ENCODE measurements at places on chromosomes 6 and 20.
A peak's percentile ranks its signal among the peaks of the same experiment; 100 is the strongest.

DNA sequence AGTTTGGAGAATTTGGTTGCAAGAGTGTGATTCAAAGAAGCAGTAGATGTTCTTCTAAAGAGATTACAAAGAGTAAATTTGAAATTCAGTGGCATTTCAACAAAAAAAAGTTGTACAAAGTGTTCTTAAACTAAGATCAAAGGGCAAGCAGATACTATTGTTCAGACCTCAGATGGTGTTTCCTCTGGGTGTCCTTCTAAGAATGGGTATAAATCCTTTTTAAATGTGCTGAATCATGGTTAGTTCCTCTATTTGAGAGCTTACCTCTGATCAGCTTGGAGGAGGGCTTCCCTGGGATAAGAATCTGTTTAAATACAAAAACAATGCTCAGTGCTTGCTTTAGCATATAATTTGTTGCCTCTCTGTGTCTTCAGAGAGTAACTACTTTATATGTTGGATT, 6.3 kb downstream of the BMP6 start:
- no peak for DNase-seq

DNA sequence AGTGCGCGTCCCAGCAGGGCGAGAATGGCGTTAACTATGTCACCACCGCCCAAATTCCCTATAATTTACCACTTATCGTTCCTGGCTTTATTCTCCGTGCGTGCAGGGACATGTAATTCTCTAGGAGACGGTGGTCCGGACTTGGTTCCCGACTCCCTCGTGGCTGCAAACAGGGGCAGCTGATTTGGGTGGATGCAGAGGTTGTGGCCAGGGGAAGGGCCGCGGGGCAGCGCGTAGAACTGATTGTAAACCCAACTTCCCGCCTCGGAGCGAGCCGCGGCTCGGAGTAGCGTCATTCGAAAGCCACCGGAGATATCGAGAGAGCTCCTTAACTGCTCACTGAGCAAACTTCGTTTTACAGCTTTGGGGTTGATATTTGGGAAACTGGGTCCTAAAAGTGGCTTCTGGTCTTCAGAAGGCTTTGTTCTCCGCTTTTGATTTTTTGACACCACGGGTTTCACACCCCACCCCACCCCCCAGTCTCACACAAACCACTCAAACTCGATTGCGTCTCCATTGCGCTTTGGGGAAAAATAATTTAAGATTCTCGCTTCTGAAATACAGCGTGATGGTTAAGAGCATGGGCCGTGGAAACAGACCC, 17.5 kb upstream of the ZSCAN9 start:
- DNase-seq, result peak; percentile 42

DNA sequence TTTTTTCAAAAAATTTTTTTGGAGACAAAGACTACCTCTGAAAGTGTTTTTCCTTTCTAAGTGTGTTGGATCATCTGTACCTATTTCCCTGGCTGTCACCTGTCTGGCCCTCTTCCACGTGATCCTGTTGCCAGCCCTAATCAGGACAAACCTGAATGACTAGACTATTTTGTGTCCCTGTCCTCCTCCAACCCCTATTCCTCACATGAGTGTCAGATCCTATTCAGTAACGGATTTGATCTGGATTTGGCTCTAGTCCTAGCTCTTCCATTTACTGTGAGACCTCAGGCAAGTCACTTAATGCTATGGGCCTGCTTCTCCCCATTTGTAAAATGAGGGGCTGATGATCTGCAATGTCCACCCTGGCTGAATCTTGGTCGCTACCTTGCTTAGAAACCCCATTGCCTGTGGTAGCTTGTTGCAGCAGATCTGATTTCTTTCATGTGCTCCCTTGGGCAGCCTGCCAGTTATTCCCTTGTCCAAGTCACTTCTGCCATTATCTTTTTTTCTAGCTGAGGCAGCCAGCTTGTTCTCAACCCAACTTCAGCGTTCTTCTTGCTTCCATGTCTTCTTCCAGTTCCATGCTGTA, 4.8 kb downstream of the PHF20 start:
- DNase-seq, result peak; percentile 42

DNA sequence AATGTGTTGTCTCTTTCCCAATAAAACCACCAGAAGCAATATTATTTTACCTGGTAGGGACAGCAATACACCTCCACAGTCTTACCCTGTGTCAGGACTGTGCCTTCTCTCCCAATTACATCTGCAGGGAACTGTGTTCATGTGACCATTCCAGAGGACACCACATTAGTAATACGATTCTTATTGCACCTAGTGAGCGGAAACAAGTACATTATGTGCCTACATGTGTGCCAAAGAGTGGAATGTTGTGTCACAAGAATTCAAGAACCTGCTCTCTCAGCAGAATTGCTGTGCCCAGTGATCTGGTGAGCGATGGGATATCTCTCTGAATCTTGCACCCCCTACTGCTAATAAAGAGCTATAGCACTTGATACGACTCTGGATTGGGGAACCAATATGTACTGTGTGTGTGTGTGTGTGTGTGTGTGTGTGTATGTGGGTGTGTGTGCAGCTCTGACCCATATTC, 57.4 kb upstream of the FOXC1 start:
- DNase-seq, result no peak

DNA sequence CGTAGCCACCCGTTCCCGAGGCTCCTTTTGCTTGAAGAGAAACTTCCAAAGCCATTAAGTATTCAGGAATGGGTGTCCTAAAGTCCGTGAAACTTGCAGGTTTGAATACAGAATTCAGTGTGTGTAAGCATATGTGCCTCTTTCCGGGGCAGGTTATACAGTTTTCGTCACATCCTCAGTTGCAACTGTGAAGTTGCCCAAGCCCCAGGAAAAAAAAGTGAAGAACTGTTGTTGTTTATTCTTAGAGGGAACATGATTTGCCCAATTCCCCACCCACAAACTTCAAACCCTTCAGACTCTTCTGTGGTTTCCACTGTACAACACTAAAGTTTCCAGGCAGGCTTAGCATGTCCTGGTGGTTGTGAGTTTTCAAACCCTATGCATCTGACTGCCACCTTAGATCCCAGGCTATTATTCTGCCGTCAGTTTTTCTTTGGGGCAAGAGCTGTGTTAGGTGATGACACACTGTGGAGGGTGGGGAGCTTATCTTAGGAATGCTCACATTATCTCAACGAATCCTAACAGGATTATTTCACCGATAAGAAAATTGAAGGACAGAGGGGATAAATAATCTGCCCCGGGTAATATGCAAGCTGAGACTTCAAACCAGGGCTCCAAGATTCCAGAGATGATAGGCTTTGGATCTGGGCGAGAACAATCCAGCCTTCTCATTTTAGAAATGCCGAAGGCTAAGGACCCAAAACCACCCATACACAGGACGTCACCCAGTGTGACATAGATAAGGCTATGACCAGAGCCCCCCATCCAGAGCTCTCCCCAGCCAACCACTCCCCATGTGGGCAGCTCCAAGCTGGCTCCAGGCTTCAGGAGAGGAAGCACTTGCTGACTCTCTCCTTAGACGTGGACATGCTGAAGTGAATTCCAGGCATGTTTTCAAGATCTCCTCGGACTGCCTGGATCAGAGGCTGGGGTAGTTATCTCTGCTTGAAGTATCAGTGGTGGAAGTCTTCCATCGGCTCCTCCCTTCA, 81.7 kb upstream of the AFDN start:
- no peak for DNase-seq

DNA sequence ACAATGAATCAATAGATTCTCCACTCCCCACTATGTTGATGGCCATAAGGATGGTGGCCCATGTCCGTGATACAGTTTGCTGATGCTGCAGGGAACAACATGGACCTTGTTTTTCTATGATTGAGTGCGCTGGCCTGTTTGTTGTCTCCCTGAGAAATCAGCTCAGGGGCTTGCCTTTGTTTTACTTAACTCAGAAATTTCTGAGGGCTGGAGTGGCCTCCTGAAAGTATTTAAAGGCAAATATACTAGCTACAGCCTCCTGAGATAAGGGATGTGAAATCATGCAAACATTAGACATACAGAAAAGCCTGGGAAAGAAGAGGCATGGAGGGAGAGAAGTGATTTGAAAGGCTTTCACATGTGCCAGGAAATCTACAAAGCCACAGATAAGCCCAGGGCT, 170.3 kb upstream of the FLRT3 start:
- DNase-seq, result no peak

GRCh38 chr20:1015181-1015580, 13.1 kb upstream of the RSPO4 start:
- no peak for DNase-seq

DNA sequence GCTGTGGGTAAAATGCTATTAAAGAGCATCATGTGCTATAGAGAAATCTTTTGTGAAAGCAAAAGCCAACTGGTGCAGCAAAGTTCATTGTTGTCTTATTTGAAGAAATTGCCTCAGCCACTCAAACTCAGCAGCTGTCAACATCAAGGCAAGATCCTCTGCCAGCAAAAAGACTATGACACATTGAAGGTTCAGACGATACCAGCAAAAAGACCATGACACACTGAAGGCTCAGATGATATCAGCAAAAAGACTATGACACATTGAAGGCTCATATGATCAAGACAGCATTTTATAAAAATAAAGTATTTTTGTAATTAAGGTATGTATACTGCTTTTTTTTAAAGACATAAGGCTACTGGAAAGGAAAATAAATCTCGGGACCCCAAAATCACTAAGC, 118.4 kb upstream of the RUNX2 start:
- DNase-seq, result no peak

DNA sequence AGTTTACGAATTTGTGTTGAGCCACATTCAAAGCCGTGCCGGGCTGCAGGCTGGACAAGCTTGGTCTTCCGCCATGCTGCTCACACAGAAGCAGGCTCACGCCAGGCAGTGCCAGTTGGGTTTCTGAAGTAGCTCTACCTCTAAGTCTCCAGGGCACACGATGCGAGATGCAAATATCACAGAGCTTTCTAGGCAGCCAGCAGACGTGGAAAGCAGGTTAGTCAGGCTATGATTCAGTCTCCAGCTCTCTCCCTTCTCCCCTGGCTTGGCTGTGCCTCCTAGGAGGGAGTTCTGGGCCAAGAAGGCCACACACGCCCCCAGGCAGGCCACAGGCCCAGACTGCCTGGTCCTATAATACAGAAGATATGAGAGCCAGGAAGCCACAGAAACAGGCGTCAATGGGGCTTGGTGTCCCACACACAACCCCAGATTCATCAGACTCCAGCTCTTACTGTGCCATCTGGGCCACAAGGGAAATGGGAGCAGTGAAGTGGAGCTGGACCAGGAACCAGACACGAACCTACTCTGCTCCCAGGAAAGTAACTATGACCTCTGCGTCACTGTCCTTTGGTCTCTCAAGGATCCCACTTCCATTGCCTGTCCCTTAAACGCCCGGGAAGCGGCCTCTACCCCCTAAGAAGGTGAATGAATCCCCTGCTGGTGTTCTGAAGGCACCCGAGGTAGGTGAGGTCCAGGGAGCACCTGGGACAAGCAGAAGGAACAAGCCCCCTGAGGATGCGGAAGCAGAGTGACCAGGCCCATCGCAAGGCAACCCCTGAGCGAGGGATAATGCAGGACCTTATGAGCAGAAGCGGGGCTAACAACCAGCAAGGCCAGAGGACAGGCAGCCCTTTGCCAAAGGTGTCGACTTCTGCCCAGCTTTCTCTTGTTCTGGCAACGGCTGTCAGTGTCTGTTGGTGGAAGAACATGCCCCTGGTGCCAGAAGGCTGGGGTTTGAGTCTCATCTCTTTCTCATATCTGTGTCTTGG, 61.2 kb downstream of the GFOD1 start:
- no peak for DNase-seq

DNA sequence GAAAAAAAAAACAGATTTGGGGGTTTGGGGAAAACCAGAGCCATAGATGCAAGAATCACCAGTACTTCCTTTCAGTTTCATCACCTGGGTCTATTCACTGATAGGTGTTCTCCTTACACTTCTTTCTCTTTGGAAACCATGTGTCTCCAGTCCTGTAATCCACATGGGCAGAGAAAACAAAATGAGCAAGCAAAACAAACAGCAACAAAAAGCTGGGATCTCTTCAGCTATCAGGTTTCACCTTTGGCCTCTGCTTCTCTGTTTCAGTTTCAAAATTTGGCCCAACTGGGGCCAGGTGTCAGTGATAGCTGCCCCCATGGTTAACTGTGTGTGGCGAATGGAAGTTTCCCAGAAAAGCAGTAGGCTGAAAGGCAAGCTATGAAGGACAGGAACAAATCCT, 220.0 kb upstream of the THBS2 start:
- DNase-seq, result no peak

DNA sequence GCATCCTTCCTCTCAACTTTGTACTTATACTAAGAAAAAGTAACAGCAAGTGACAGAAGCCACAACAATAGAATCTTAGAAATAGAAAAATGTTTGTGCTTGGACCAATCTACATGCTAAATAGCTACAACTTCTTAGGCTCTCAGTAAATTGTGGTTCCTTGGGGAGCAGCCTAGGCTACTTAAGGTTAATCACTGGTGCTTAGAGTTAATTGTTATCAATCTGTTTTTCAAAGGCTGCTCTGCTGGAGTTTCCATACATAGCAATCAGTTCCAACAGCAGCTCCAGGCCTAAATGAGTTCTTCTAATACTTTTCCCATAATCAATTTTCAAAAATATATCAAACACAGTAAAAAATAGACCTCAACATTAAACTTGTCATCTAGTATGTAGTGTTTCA, 571.4 kb downstream of the EPHA7 start:
- no peak for DNase-seq

- no peak for DNase-seq
Observed at GRCh38 chr20:9574181-9574580, 59.8 kb downstream of the LAMP5 start.

DNA sequence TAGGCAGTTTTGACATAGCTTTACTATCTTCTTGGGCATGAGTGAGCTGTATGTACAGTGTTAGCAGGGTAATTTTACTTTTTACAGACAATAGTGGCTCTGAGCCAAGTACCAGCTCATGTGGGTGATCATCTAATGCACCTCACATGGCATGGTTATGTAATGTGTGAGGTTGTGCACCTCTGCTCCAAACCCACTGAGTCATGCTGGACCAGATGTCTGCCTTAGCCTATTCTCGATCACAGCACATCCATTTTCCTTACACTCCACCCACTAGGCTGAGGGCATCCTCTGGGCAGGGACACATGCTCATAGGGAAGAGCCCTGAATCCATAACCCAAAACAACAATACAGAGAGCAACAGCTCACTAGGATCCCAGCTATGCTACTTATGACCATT, 71.6 kb upstream of the FBXL4 start:
- no peak for DNase-seq

DNA sequence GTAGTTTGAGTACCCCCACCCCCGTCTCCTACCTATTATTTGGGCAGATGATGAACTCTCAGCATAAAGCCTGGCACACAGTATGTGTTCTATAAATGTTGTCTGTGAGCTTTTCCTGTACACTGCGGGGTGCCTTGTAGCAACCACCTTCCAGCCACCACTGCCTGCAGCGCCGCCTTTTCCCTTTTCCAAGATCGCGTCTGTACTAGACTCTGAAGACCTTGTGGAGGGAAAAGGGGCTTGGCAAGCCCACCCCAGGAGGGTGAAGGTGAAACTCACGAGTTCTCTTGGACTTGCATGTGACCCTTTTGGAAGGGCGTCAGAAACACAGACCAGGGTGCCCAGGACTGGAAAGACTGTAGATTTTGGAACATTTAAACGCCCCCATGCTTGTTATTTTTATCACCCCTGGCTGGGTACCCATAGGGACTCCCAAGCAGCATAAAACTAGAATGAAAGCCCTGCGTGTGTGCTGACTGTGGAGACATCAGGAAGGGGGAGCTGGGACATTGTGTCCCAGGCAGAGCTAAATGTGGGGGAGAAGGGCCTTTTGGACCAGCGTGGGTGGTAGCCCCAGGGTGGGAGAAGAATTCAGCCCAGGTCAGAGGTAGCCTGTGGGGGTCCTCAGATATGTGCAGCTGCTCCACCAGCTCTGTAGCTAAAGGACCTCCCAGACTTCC, 8.3 kb downstream of the BAK1 start:
- peak; percentile 46 for DNase-seq

- no peak for DNase-seq
Observed at GRCh38 chr20:56755201-56755600, 126.1 kb downstream of the TFAP2C start.

- no peak for DNase-seq
Observed at GRCh38 chr20:24912397-24913075, 36.5 kb upstream of the CST7 start.
